ENCODE measurements at places on chromosomes 5 and 9.

GRCh38 chr5:83473346-83474160 lies 2.0 kb downstream of the VCAN start:
- DNase-seq, result peak; percentile 85

DNA sequence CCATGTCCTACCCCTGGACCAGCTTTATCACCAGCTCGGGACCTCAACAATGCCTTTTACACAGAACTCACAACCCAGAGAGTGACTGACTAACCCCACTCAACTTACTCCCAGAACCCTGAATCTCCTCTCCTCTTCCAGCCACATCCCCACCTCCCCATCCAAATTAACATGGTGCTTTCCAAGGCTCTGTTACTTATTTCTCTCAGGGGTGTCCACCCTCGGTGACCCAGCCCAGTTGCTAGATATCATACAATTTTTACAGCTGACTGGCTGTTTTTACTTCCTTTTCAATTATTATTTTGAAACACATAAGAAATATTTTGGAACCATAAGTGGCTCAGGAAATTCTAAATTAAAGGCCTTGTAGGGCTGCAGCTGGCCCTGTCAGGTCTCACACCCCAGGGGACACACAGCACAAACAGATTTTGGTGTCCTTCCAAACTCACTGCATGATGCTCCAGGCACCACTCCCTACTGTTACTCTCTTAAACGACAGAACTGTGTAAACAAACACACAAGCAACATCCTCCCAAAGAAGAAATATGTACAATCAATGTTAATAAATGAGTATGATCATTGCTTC lies 180.6 kb downstream of the ADAMTS12 start:
- no peak for DNase-seq

DNA sequence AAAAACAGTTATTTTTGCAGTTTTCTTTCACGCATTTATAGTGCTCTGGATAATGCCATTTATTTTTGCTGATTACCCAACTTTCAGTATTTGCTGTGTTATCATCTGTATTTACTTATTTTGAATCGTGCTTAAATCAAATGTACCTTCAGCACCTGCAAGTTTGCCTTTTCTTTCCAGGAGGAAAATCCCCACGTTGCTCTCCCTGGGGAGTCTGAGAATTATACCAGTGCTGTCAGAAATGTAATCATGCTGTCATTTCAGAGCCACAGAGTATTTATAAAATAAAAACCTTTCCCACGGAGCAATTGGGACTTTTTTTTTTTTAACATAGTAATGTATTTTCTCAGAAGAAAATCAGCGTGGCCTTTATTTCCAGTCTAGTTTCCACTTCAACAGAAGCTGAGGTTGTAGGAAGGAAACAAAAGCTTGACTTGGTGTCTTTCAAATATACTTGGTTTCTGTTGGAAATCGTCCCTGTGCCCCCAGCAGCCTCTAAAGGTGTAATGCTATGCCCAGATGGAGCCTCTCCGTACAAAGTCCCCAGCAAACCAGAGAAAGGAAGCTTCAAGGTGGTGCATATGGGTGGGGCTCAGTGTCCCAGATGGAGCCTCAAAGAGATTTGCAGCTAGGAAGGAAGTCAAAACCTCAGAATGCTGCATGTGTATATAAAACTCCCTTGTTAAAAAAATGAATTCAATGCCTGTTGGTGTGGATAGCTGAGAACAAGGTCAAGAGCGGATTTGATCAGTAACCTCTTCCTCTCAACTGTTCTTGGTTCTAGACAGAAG lies 2.1 kb downstream of the GPR150 start:
- DNase-seq, result no peak

- no peak for DNase-seq
Observed at GRCh38 chr5:4182144-4182543, 586.5 kb downstream of the IRX1 start.

- no peak for DNase-seq
Observed at GRCh38 chr9:122086873-122087272, 6.2 kb downstream of the TTLL11 start.

GRCh38 chr9:117677572-117677971 lies 26.6 kb upstream of the TLR4 start:
- DNase-seq, result no peak
